ENCODE measurements at places on chromosomes 5 and 9.

DNA sequence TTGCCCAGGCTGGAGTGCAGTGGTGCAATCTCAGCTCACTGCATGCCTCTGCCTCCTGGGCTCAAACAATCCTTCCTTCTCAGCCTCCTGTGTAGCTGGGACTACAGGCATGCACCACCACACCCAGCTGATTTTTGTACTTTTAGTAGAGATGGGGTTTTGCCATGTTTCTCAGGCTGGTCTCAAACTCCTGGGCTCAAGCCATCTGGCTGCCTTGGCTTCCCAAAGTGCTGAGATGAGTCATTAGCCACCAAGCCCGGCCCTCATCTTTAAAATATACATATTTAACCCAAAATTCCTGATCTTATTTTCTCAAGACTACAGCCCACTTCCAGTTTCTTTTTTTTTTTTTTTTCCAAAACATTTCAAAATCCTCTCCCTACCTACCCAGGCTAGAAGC, 31.7 kb upstream of the MINAR2 start:
- no peak for DNase-seq

GRCh38 chr5:151499501-151500035, 52.2 kb downstream of the SLC36A1 start:
- DNase-seq = no peak

DNA sequence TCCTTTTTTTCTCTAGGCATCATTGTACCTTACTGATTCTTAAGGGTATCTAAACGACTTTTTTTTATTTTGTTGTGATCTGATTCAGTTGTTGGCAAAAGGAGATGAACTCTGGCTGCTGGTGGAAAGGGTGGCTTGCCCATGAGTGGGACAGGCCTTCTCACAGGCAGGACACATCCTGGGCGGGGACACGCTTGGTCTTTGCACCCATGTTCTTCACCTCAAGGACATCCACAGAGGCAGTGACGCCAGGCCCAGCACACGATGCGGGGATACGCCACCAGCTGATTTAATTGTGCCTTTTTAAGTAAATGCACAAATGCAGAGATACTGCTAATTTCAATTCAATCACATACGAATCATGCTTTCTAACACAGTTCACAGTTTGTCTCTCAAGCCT, 208.1 kb downstream of the FANCC start:
- DNase-seq = no peak

- no peak for DNase-seq
These were observed 87.6 kb downstream of the AMBP start for GRCh38 chr9:113990570-113990907.

DNA sequence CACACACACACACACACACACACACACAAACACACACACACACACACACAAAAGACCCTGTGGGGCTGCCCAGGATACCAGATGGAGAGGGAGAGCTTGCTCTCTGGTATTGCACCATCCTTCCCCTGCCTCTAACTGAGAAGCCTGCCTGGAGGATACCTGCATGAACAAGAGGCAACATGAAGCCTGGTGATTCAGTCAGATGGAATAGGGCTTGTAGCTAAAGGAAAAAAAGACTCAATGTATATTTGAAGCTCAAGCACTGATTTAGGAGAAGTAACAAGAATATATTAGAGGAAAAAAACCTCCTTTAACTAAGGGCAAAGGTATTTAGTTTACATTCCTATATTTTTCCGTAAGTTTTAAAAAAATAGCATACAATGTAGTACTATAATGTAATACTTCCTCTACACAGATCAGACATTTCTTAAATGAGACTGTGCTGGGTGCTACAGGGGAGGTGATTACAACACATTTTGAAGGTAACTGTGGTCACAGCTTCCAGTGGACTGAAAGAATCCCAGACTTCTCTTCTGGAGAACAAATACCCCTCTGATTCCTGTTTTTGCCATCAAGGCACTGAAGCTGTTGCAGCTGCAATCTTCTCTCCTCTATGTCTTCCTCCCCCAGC, 169.3 kb downstream of the DCP2 start:
- DNase-seq = no peak

- DNase-seq = no peak
These were observed 1.3 kb downstream of the SLC12A7 start for GRCh38 chr5:1110307-1111240.

GRCh38 chr9:133323991-133324703, 11.8 kb downstream of the SURF6 start:
- DNase-seq = no peak

DNA sequence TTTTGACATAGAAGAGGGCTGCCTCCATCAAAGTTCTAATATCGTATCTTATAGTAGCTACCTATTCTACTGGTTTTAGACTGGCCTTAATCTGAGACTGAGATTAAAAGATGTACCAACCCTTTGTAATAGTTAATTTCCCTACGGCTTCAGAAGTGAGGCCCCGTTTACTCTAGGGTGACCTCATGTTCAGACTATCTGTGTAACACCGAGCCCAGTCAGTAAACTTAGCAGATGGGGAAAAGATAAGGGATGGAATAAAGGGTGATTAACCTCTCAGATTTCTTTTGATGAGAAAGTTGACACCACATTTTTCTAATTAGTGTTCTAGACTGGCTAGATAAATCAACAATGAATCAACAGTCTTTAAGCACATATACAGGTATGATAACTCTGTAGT, 283.1 kb downstream of the KCTD16 start:
- no peak for DNase-seq

GRCh38 chr5:60256546-60256945, 363.0 kb upstream of the PDE4D start:
- DNase-seq = no peak

- no peak for DNase-seq
These were observed 46.3 kb downstream of the SRFBP1 start for GRCh38 chr5:122008061-122008460.

DNA sequence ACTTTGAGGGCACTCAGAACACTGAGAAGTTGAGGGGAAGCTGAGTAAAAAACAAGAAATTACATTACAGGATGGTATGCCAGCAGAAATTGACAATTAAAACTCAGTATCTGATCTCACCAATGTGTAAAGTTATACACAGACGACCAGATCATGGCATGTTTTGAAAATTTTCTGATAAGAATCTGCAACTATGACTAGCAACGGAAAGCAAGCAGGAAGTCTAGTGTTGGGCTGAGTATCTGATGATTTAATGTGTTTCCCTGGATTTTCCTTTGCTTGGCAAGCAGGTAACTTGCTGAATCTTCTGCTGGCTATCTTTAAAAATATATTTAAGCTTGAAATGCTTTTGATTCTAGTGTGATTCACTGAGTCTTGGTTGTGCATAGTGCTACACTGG, 5.2 kb upstream of the GCNT4 start:
- DNase-seq = no peak

DNA sequence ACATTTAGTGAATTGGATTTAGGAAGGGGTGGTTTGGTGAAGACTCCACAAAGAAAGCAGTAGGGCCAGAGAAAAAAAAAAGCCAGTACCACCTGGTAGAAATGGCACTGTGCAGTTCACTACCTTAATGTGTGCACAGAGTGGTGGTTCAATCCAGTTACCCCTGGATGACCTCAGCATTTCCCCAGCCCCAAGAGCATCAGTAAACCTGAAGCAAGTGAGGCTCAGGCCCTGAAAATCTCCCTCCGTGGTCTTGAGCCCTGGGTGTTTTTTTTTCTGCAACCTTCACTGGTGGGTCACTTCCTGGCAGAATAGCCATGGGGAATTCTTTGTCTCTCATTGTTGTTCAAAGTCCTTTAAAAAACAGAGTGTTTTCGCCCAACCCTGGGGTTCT, 202.9 kb downstream of the GADD45G start:
- no peak for DNase-seq

- no peak for DNase-seq
These were observed 6.1 kb upstream of the CFAP157 start for GRCh38 chr9:127700594-127701255.

DNA sequence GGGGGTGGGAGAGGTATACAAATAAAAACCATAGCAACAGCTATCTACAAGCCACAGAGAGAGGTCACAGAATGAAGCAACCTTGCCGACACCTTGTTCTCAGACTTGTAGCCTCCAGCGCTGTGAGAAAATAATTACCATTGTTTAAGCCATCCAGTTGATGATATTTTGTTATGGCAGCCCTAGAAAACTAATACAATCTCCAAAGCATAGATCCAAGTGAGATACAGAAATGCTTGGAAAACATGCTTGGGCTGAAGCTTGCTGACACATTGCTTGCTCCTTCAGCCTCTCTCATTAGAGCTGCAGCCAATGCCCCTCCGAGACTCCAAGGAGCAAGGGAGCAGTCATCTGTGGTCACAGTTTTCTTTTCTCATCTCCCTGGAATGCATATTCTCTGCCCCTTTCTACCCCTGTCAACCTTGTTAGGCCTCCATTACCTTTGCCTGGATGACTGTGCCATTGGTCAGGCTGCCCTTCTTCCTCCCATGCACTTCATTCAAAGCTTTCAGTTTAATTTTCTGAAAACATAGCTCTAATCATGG, 401.4 kb upstream of the KLF4 start:
- no peak for DNase-seq

DNA sequence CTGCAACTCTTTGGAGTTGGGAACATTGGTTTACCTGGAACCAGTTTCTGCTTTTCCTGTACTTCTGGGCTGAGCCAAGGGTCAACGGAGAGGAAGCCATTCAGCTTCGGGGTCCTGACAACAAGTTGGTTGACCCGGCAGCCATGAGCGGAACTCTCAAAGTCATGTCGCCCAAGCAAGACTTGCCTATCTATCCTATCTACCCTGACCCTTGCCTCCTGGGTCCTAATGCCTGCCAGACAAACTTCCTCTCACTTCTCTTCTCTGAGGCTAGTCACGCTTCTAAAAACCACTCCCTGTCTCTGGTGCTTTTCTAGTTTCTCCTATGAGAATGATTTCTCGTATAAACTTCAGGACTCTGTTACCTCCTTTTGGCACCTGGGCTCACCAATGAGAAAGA, 44.7 kb upstream of the CRHBP start:
- DNase-seq = no peak

DNA sequence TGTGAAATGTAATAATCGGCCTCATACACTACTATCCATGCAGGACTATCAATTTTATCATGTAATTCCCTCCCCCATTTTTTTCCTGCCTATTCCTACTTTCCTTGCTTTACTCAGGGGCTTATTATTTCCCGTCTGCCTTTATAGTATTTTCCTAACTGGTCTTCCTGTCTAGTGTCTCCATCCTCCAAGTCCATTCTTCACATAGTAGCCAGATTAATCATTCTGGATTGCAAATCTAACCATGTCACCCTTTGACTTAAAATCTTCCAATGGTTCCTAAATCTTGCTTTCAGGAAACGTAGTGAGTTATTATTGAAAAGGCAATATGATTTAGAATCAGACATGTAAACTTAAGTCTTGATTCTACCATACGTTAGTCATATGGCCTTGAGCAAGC, 307.4 kb upstream of the HAPLN1 start:
- DNase-seq = no peak

DNA sequence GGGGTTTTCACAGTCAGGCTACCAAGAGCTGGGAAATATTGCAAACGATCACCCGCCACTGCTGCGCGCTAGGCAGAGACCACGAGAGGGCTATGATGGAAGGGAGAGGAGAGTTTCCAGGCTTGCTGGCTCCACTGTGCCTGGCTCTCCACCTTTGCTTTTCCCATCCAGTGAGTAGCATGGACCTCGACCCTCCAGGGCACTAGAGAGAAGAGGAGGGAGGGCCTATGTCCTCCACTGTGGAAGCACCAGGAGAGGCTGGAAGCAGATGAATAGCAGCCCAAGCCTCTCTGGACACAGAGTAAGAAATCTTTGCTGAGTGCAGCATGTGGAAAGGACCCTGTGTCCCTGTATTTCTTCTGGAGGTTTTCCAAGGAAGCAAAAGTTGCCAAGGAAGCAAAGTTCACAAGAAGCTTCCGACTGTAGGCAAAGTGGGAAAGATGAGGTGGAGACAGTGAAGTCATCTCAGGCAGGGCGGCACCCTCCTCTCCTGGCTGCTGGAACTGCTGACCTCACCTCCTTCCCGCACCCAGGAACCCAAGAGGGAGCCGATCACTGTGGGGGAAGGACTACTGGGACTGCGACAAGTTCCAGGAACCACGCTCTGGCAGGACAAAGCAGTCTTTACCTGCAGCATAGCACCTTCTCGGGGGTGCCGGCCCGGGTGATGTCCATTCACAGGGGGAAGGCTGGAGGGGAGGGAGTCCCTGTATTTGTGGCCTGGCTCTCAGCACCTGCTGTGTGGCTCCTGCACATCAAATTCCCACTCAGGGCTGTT, 79.6 kb downstream of the CSNK1A1 start:
- no peak for DNase-seq

Measured in NCI-H1930 (cell line).